ENCODE measurements at places on chromosomes 12 and 14.
A peak's percentile ranks its signal among the peaks of the same experiment; 100 is the strongest.

DNA sequence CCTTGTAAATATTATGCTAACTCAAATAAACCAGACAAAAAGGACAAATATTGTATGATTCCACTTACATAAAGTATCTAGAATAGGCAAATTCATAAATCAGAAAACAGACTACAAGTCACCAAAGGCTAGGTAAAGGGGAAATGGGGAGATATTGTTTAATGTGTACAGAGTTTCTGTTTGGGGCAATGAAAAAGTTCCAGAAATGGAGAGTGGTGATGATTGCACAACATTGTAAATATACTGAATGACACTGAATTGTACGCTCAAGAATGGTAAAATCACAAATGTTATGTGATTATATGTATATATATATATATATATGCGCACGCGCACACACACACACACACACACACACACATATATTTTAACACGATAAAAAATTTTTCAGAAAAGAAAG lies 182.5 kb downstream of the SLC2A13 start:
- DNase-seq, result no peak

DNA sequence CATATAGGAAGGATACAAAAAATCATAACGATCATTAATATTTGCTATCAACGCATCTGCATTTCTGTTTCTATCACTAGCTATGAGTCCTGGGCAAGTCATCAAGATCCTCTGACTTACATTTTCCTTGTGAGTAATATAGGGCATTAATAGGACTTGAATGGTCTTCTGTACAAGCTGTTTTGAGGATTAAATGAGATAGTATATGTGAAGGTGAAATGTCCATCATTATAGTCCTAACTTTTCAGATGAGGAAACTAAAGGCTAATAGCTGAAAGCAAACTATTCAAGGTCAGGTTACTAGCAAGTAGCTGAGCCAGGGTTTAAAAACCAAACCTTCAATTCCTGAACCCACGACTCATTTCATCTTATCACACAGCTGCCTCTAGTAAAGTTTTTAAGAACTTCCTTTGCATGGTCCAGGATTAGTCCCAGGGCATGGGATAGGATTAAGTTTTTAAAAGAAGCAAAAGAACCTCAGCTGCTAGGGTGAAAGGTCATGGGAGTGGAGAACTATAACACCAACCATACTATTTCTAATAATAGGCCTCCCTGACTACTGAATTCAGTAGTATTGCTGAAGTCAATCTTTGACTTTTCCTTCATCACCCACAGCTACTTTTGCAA lies 101.4 kb upstream of the ADAMTS20 start:
- no peak for DNase-seq

GRCh38 chr12:131242741-131243496 lies 289.2 kb downstream of the ADGRD1 start:
- DNase-seq, result no peak

DNA sequence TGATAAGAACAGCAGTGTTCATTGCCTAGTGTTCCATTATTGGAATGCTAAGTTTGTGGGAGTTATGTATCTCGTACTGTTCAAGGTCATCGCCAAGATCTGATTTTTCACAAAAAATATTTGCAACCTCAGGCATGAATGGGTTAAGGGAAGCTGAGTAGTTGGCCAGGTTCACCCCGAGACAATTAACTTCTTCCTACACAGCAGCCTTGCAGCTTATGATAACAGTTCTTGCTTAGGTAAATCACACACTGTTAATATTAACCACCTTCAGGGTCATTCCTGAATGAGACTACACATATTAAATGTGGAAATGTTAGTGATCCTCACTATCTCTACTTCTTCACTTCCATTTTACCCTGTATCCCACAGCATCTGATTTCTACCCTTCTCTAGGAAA lies 18.0 kb downstream of the FKBP11 start:
- DNase-seq, result no peak

DNA sequence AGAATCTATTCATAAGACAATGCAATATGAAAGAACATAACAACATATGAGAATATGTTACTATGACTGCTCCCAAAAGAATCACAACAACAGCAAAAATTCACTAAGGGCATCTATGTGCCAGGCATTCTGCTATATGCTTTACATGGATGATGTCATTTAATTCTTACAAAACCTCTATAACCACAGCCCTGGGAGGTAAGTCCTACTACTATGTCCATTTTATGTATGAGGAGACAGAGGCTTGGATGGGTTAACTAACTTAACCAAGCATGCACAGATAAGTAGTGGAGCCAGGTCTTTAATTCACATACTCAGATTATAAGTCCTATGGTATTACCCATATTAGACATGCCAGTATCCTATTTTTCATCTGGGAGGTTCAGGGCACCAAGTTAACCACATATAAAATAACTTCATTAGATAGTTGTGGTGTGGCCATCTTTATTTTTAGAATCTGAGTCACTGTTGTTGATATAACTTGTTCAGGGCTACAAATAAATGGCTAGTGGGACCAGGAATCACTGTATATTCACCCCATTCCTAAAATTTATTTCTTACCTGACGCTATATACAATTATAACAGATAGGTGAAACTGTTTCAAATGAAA lies 33.2 kb upstream of the RAD51AP1 start:
- no peak for DNase-seq

GRCh38 chr14:96180043-96180874 lies 24.4 kb upstream of the BDKRB2 start:
- no peak for DNase-seq

- no peak for DNase-seq
These were observed 26.4 kb downstream of the TBC1D15 start for GRCh38 chr12:71865757-71866536.

DNA sequence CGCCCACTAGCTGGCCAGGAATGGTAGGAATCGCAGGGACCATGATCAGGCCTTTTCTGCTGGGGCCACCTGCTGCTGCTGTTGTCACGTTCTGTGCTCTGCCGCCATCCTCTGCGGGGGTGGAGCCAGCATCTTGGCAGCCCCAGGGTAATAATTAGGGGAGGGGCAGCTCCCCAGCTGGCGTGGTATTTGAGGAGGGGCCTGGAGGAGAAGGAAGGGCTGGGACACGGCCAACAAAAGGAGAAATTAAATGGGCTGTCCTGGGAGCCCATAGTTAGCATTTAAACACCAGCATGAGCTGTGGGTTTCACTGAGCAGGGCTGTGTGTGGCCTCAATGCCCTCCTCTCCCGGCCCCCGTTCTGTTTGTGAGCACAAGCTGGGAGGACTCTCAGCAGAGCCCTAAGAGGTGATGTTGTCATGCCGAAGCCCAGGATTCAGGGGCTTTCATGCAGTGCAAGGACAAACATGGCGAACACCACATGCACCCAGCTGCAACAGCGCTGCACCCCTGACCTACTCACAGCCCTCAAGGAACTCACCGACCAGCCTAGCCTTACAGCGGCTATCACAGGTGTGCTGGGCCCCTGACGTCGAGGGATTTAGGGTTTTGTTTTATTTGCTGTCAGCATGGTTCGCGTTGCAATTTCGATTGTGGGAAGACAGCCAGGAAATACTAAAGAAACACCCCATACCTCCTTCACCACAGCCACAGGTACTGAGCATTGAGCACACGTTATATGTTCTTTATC lies 324.3 kb downstream of the CACNA1C start:
- DNase-seq, result peak; percentile 52

DNA sequence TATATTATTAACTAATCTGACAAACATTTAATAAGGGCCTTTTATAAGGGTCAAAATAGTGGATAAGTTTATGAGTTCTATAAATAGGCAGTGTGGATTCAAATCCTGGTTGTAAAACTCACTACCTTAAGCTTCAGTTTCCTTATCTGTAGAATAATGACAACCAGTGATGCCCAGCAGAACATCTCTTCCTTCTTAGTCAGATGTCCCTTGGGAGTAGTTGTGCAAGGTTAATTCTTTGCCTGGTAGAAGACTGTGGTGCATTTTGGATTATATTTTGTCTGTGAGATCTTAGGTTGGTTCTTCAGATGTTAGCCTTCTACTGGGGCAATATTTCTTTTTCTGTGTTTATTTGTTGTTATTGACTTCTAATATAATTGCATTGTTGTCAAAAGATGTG lies 59.5 kb downstream of the ARID2 start:
- no peak for DNase-seq

DNA sequence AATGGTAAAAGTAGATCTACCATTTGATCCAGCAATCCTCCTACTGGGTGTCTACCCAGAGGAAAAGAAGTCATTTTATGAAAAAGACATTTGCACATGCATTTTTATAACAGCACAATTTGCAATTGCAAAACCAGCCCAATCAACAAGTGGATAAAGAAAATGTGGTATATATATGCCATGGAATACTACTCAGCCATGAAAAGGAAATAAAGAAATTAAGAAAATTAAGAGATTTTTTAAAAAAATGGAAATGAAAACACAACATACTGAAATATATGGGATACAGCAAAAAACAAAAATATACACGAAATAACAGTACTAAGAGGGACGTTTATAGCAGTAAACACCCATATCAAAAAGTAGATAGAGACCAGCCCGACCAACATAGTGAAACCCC lies 58.9 kb downstream of the ACSM4 start:
- no peak for DNase-seq

DNA sequence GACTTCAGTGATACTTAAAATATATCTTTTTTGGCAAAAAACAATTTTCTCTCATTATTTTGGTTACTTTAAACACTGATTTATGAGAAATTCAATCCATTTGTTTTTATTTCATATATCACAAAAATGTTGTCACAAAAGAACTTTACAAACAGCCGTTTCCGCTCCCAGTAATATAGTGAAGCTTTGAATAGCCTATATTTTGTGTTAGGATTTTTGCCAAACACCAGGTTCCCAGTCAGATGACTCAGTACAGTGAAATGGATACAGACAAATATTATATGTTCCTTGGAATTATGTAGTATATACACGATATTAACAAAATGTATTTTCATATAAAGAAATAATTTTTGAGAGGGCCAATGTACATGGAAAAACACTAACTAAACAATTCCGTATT lies 411.1 kb downstream of the CCER1 start:
- no peak for DNase-seq

- no peak for DNase-seq
These were observed 8.2 kb upstream of the ESPL1 start for GRCh38 chr12:53259891-53260290.

DNA sequence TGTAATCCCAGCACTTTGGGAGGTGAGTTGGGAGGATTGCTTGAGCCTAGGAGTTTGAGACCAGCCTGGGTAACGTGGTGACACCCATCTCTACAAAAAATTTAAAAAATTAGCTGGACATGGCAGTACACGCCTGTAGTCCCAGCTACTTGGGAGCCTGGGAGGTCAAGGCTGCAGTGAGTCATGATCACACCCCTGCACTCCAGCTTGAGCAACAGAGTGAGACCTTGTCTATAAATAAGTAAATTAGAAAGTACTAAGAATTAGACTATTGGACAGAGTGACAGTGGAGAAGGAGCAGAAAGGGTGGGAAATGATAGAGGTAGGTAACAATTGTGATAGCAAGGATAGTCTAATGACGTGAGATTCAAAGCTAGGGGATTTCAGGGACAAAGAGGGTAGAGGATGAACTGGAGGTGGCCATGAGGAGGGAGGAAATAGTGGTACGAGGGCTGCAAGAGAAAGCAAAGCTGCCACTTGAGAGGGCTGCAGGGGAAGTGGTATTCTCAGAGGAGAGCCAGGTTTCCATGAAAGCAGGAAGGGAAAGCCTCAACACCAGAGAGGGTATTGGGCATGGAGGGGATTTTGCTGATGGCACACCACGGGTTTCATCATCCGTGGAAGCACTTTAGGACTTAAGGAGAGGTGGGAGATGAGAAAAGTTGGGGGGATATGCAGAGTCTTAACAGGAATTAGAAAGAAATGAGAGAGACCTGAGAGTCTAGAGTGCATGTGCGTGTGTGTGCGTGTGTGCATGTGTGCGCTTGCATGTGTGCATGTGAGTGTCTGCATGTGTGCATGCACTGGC lies 85.6 kb downstream of the SYNE2 start:
- no peak for DNase-seq

- DNase-seq, result no peak
These were observed 24.3 kb upstream of the RCOR1 start for GRCh38 chr14:102568115-102568614.

- no peak for DNase-seq
These were observed 222.9 kb downstream of the DPY19L2 start for GRCh38 chr12:63445224-63445880.

DNA sequence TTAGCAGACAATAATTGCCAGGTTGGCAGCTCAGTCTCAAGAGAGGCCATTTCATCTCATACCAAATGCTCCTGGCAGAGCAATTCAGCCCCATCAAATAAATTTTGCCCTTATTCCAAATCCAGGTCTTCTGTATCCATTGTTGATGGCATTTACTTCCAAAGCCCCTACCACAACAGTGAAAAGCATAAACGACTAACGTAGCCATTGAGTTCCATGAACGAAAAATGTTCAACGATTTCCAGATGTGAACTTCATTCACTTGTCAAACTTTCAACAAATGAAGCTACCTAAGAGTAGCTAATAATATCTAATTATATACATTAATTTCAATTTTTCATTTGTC lies 3.0 kb upstream of the GCN1 start:
- DNase-seq, result no peak

DNA sequence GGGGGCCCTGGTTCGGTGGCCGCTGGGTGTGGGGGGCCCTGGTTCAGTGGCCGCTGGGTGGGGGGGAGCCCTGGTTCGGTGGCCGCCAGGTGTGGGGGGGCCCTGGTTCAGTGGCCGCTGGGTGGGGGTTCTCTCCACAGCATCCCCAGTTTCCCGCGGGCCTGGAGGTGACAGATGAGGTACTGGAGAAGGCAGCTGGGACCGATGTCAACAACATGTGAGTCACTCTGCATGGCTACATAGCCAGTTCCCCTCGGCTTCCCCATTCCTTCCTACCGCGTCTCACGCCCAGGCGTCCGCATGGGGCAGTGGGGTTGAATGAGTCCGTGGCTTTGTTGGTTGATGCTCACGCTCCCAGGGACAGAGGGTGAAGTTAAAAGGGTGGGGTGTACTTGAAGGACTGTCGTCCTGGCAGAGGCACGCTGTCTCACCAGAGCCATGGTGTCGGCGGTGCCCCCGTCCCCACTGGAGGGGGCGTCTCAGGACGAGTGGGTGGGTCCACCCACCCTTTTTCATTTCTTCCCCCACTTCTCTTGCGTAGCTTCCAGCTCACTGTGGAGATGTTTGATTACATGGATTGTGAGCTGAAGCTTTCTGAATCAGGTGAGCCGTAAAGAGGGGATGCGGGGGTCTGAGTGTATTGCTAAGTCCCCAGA lies 15.6 kb downstream of the HIP1R start:
- no peak for DNase-seq

DNA sequence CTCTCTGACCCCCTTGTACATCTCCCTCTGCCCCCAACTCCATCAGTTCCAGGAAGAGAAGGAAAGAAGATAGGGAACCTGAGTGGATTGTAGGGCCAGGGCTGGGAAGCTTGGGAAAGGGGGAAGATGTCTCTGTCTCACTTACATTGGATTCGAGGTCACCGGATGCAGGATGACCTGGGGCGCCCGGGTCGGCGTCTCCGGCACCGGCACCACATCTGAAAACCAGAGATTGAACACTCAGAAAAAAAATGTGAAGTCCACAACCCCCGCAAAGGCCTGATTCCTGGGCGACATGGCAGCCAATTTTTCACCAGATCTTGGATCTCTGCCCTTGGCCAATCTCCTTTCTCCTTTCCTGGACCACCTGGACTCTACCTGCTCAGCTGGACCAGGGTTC lies 169.4 kb upstream of the NOS1 start:
- no peak for DNase-seq
